IPS DF 6.9 (cell line): ENCODE measurements at places on chromosomes 7 and 10.

- DNase-seq = no peak
Observed at GRCh38 chr7:143892527-143893300, 9.3 kb downstream of the TCAF1 start.

- no peak for DNase-seq
Observed at GRCh38 chr7:110407706-110408105, 683.2 kb upstream of the LRRN3 start.

- no peak for DNase-seq
Observed at GRCh38 chr7:124106575-124106974, 73.7 kb upstream of the TMEM229A start.

DNA sequence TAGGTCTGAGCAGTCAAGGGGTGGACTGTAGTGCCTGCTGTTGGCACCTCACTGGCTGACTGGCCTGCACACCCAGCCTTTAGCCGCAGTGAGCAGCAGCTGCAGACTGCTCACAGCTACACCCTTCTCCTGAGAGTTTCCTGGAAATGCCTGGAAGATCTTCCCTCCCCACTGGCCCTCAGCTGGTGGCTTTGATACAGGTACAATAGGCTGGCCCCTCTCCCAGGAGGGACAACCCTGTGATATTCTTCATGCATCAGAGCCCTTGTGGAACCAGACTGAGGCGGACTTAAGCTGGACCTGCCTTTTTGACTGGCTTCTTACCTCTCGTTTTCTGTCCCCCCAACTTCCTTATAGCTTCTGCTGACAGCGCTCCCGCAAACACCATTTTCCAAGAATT, 6.4 kb downstream of the GCK start:
- no peak for DNase-seq
